ENCODE measurements at places on chromosomes 7 and 10.

- DNase-seq = no peak
Measured at GRCh38 chr10:47156873-47157272, 143.1 kb upstream of the GDF10 start.

DNA sequence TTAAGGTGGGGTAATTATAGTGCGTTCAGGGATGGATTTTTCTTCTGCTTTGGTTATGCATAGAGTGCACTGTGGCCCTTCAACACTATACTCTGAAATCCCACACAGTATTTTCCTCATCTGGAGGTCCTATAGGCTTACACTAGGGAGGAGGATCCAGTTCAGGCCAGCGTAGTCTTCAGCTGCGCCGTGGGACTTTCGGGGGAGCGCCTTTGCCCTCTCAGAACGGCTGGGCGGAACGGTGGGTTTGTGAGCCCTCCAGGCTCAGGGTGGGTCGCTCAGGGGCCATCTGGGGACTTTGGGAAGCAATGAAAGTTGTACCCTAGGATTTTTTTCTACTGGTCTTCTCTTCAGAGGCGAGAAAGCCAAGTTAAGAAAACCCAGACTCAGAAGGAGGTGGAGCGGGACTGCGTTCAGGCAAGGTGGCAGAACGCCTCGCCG is 652 bp upstream of the VPS26A start:
- no peak for DNase-seq

DNA sequence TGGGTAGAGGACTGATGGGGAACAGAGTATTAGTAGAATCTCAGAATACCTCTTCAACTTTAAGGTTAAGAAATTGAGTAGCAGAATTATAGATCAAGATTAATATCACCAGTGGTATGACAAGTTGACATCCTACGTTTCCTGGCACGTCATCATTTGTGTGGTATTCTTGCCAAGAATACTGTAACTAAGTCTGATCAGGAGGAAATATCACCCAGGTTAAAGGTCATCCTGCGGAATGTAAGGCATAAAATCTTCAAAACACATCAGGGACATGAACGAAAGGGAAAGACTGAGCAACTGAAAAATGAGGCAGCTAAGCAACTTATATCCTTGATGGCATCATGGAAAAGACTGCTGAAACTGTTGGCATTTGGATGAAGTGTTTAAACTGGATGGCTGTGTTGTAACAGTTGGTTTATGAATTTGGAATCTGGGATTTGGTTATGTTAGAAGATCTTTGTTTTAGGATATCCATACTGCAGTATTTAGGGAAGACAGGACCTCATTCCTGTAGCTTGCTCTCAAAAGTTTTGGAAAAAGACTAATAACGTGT is 86.1 kb downstream of the TRIM24 start:
- DNase-seq = no peak

DNA sequence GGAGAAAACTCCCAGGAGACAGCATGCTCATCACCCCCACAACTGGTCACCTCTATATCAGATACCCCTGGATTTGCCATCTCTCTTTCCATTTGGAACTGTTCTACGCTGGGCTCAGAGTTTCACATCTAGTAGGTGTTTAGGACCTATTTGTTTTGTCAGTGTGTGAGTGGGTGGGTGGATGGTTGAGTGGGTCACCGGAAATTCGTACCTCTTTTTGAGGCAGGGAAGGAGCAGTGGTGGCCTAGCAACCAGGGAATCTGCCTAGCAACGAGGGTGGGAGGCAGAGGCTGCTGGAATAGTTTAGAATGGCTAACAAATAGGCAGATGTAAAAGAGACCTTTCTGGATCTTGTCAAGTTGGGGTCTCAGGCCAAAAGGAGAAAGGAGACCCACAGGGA is 23.2 kb upstream of the SLF2 start:
- no peak for DNase-seq

DNA sequence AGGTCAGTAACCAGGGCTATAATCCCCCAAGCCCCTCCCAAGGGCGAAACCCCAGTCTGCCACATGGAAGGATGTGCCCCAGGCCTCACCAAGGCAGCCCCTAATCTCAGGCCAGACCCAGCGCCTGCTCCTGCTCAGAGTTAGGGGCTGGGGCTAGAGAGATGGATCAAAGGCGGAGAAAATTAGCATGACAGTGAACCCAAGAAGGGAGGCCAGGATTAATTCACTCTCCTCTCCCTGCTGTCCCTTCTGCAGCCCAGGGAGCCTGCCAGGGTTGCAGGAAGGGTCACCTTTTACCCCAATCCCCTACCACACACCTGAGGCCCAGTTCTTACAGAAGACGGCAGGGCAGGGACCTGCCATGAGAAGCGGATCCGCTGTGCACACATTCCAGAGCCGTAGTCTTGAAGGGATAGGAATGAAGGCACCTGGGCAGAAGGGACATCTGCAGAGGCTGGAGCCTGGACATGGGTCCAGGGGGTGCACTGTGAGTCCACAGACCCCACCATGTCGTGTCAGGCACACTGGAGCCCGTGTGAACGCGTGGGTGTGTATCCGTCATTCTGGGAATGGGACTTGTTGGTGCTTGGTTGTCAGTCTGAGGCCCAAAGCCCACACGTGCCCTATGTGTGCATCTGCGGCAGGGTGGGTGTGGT is 11.9 kb upstream of the ZMIZ1 start:
- DNase-seq = no peak

DNA sequence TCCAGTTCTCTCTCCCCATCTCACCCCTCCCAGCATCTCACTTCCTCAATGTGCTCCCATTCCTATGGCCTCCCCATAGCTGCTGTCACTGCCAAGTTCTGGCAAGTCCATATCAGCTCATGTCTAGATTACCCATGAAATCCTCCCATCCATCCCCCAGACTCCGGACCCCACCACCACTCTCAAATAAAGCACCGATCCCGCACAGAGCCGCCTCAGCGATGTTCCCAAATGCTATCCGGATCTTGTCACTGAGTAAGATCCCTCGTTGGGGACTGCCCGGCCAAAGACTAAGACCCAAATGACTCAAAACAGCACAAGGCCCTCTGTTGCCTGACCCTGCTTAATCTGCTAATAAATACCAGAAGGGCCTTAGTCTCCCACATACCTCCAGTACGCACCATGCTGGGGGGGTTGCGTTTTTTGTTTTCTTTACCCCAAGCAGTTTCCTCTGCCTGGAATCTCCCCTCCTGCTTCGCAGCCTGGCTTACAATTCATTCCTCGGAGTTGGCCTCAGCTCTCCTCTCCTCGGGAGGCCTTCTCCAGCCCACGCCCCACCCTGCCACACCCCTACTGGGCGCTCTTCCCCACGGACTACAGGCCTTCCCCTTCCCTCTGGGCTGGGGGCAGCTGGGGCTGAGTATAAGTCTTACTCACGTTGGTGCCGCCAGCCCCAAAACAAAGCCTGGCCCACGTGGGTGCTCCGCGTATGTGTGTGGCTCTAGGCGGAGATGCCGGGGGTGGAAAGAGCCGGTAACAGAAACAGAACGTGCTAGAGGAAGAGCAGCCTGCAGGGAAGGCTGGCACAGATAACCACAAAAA is 1.8 kb upstream of the DUSP5 start:
- DNase-seq = no peak

GRCh38 chr7:45126920-45127319 is 15.4 kb upstream of the TBRG4 start:
- no peak for DNase-seq

- DNase-seq = no peak
Measured at GRCh38 chr7:140433396-140433795, 29.5 kb downstream of the RAB19 start.

GRCh38 chr7:46811529-46811928 is 770.4 kb downstream of the TNS3 start:
- DNase-seq = no peak

- DNase-seq = no peak
Measured at GRCh38 chr10:84290235-84290634, 38.2 kb upstream of the CCSER2 start.

DNA sequence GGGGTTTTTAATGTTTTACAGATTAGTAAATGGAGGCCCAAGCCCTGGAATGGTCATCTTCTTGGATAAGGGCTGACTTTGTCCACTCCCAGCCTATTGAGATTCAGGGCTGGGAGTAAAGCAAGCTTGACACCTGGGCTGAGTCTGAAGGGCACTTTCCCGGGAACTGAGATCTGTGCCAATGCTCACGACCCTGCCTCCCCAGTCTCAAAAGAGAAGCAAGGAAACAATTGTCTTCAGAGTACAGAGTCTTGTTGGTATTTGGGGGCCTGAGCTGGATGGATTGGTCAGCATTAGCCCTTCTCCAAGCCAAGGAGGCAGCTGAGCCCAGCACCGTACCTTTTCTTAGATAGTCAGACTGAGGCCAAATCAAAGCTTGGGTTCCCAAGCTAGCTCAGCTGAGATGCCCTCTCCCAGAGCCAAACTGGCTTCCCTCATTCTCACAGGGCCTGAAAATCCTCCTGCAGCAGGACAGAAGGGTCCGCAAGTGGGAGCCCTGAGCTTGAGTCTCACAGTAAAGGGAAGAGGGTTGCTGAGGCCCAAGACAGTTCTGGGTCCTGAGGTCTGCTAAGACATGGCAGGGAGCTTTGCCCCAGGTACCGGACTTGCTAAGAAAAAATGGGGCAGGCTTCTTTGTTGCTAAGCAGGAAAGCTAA is 3.7 kb downstream of the DDIT4 start:
- DNase-seq = no peak

DNA sequence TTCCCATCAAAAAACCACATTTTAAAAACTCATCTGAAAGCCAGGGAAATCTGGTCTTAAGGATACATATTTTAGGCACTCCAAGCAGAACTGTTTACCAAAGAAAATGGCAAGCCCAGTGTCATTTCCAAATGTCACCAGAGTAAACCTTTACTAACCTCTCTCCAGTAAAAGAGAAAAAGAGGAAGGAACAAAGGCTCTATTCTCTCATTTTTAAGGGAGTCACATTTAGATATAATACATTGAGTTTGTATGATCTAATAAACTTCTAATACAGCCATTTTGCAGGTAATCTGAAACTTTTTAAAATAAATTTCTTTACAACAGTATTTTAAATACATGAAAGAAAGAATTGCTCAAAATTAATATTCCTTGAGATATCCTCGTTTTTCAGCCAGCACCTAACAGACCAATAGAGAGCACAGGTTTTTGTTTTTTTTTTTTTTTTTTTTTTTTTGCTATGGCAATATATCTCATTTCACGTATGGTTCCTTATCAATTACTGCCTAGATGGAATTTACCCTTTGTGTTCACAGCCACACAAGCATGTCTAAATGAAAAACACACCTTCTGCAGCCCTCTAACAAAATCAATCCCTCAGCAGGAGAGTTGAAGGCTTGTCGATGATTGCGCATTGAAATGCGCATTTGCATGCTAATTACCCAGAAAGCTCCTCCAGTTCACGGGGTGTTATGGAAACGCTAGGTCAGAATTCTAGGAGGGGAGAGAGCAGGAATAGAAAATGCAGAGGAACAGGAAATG is 39.8 kb upstream of the MSRB2 start:
- DNase-seq = no peak

DNA sequence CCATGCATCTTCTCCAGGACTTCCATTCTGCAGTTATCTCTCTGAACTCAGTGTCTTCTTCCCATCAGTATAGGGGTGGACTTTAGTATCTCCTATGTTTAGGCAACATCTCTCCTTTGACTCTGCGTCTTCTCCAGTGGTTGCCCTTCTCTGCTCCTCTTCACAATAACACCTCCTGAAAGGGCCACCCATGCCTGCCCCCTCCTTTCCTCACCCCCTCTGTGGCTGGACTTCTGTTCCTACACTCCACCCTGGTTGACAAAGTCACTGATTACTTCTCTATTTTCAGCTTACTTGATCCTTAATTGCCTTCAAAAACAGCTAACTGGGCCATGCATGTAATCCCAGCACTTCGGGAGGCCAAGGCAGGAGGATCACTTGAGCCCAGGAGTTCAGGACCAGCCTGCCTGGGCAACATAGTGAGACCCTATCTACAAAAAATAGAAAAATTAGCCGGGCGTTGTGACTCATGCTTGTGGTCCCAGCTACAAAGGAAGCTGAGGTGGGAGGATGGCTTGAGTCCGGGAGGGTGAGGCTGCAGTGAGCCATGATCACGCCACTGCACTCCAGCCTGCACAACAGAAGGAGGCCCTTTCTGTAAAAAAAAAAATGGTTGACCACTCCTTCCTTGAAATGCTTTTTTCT is 13.7 kb downstream of the SRGN start:
- peak; percentile 65 for DNase-seq

- no peak for DNase-seq
Measured at GRCh38 chr10:22723343-22723779, 9.0 kb upstream of the PIP4K2A start.

- no peak for DNase-seq
Measured at GRCh38 chr10:20596911-20597310, 300.2 kb downstream of the NEBL start.

DNA sequence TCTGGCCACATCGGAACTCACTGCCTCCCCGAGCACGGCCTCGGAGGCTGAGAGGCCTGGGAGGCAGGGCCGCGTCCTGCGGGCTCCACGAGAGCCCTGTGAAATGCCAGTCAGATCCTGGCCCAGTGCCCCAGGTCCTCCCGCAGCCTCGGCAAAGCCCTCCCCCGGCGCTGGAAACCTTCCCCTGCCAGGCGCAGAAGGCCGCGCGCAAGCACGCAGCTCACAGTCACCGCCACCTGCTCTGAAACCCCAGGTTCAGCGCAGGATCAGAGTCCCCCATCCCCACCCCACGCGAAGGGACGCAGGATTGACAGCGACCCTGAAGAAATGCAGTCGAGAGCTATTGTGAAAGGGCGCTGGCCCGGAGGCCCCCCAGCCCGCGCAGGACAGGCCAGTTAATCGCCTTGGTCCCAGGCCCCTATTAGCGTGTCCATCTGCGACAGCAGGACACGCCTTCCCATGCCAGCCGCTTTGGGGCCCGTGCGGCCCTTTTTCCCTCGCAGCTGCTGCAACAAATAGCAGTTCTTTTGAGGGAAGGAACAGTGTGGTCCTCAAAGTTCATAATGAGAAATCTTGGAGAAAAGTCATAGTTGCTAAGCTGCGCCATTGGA is 13.5 kb upstream of the EGFR start:
- no peak for DNase-seq

DNA sequence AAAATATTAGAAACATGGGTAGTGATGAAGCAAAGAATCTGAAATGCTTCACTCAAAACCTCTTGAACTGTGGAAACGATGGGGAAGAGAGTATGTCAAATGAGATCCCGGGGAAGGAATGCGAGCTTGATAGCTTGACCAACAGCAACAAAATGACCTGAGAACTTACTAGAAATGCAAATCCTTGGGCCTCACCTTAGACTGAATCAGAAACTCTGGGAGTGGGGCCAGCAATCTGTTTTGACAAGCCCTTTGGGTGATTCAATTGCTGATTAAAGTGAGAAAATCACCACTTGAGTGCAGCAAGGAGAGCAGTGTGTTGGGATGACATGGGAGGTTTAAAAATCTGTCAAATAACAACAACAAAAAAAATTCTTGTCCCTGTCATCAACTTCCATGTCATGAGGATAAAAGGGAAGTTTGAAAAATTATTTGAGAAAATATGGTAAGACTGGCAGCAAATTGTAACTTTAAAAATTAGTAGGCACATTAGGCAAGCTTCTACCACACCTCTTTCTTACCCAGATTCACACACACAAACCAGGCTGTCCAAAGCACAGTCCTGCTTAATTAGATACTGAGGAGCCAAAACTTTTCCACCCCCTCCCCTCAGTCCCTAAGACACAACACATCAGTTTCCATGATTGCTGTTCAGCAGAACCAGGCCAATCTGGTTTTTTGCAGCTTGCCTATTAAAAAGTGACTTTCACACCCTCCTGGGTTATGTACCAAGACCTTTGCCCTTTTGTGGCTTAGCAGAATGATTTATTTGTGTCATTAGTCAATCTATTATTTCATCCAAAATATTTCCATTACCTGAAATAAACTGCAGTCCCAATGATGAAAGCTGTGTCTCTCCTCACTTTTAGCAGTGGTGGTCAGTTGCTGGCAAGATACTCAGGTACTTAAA is 15.6 kb downstream of the CALCR start:
- no peak for DNase-seq

- no peak for DNase-seq
Measured at GRCh38 chr7:135991322-135991721, 14.2 kb upstream of the MTPN start.
